Ammon's horn (tissue), 1 donor: ENCODE measurements at places on chromosomes 1 and 21.

DNA sequence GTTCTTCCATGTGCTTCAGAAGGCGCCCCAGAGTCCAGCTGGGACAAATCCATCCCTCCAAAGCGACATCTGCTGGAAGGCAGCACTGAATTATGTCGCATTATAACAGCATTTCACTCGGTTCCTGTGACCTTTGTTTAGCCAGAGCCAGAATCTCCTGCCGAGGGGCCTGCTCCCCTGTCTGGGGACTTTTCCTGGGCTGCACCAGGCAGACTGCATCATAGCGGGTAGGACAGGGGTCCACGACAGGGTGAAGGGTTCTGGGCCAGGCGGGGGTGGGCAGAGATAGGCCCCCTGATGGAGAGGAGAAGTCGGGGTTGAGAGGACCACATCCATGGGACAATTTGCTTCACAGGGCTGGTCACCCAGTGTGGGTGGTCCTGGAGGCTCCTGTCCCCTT lies 276.9 kb downstream of the MATN1 start:
- DNase-seq = no peak

GRCh38 chr1:225849925-225850324 lies 32.3 kb downstream of the TMEM63A start:
- peak; percentile 50 for DNase-seq

DNA sequence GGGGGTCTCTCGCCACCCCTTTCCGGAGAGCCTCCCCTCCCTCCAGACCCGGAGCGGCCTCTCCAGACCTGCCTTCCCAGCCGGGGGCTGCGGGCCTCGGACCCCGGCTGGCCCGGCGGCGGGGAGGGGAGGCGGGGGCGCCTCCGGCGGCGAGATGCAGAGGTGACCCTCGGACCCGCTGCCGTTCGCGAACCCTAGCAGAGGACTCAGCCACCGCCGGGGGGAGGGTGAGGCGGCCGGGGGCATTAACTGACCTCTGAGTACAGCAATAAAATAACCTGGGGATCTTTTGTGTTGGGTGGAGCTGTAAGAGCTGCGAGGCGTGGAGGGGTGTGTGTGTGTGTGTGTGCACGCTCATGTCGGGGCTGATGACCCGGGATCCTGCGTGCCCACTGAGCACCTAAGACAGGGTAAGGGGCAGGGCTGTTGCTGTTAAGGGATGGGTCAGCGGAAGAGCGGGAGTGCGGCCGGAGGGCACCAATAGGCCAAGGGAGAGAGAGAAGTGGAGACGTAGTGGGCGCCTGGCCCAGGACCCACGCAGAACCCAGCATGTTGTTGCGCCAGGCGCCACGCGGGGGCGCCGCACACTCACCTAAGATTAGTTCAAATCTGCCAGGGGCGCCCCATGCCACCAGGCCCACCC lies 6.3 kb downstream of the HAPLN2 start:
- peak; percentile 77 for DNase-seq

- no peak for DNase-seq
Observed at GRCh38 chr1:204773246-204773645, 87.7 kb upstream of the LRRN2 start.
